ENCODE measurements at places on chromosomes 13 and 19. TPM values are rescaled to one million over a fixed set of nuclear protein-coding genes. Genes with fewer than 3 reads are reported as not detected.

GRCh38 chr13:33351319-33351718 lies 65.8 kb upstream of the STARD13 start:
- no peak overlapping the region for H3K27ac ChIP-seq
- no peak for DNase-seq
- H3K4me3 ChIP-seq: peak overlapping the region; percentile 95
- no peaks in the 10 kb centered on the region for H3K36me3 ChIP-seq
- no peaks in the 10 kb centered on the region for H3K27me3 ChIP-seq
- H3K4me1 ChIP-seq: no peaks in the 10 kb centered on the region

DNA sequence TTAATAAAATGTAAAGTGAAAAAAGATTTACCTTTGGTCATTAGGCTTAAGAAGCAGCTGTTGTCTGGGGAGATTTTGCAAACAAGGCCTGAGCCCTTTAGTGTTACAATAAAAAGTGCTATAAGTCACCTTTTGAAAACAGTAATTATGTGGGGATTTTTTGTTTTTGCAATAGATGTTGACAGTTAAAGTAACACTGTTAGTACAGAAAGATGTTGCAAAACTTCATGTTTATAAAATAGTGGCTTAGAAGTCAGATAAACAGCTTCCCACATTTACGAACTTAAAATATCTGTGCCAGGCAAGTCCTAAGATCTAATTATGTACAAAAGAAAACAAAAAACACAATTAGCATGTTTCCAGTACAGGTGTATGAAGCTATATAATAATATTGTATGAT lies 138.0 kb upstream of the IRS2 start:
- no peak overlapping the region for H3K27ac ChIP-seq
- H3K4me3 ChIP-seq: no peak overlapping the region
- H3K27me3 ChIP-seq: no peaks in the 10 kb centered on the region
- H3K36me3 ChIP-seq: no peaks in the 10 kb centered on the region
- no peaks in the 10 kb centered on the region for H3K4me1 ChIP-seq

DNA sequence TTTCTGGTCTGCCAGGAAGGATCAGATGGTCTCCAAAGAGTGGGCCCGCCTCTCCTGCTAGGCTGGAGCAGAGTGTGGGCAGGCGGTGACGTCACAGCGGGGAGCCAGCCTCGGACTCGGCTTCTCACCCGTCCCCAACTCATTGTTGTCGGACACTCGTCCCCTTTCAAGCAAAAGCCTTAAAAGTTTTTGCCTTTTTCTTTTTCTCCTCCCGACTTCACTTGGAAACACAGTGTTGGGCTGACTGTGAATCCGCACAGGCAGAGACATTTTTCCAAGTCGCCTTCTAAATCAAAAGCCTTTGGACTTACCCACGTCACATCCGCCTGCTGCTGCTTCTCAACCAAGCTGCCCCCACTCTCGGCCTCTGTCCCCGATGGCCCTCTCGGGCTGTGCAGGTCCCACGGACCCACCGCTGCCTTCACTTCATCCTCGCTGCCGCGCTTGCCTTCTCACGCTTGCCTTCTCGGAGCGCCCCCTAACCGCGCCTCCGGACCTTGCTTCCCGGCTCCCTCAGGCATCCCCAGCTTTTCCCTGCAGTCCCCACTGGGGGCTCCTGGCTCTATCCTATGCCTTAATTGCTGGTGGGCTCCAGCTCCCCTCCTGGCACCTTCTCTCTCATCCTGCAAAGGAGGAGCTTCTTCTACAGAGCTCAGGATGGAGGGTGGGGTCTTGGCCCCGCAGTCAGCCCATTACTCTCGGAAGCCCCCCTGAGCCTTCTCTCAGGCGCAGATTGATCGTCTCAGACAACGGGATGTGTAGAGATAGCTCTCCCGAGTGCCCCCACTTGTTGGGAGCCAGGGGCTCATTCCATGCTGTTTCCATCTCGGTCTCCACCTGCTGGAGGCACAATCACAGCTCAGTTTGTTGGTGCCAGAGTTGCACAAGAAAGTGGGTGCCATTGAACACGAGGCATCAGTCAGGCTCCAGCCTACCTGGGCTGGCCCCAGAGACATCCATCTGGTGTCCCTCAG lies 3.9 kb upstream of the ZNF135 start:
- peak; percentile 36 for DNase-seq
- no peaks in the 10 kb centered on the region for H3K36me3 ChIP-seq
- H3K27ac ChIP-seq: peak overlapping the region; percentile 87
- no peaks in the 10 kb centered on the region for H3K27me3 ChIP-seq
- no peaks in the 10 kb centered on the region for H3K4me1 ChIP-seq

Gene PBX4
- total RNA-seq: 5.9 TPM

DNA sequence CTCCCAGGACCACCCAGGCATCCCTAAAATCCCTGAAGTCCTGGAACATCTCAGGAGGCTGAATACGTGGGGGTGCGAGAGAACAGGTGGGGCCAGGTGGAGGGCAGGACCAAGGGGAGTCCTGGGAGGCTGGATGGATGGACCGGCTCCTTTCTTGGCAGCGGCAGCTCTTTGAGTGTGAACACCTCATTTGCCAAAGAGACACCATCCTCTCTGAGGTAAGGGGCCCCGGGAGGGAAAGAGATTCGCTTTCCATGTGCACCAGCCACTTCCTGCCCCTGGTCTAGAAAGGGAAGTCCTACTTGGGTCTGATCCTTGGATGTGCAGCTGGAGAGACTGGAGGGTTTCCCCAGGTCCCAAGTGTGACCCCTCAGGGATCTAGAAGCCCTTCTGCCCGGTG lies 16.2 kb downstream of the PTH2 start:
- H3K27me3 ChIP-seq: no peaks in the 10 kb centered on the region
- DNase-seq: no peak
- H3K4me3 ChIP-seq: no peak overlapping the region
- H3K4me1 ChIP-seq: no peaks in the 10 kb centered on the region
